Stimulated activated CD4-positive, alpha-beta T cell treated with anti-CD3 and anti-CD28 coated beads, Interleukin-1b, Interleukin-23, amount 100 ng/mL, for 1 hour (primary cell): ENCODE measurements at places on chromosomes 12 and 14.

DNA sequence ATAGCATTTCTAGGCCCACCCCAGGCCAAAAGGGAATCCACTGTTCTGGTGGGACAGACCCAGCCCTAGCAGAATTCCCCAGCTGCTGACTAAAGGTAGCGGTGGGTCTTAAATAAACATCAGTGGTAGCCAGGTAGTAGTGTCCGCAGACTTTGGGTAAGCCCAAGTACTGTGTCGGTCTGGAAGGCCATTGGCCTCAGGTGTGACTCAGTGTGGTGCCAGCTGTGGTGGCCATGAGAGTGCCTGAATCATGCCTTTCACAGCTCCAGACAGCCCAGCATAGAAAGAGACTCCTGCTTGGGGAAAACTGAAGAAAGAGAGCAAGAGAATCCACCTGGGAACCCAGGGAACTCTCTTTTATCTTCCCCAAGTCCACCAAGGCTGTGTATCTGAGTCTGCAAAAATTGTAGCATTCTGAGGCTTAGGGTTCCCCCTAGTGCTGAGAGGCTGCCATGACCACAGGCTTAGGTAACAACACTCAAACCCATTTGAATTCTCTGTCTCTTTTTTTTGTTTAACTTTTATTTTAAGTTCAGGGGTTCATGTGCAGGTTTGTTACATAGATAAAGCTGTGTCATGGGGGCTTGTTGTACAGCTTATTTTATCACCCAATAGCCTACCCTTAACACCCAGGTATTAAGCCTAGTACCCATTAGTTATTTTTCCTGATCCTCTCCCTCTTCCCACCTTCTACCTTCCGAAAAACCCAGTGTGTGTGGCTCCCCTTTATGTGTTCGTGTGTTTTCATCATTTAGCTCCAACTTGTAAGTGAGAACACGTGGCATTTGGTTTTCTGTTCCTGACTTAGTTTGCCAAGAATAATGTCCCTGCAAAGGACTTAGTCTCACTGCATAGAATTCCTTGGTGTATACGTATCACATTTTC lies 16.7 kb upstream of the CD163L1 start:
- no peak for DNase-seq

GRCh38 chr12:48349471-48349870 lies 1.2 kb downstream of the ZNF641 start:
- DNase-seq = no peak

- no peak for DNase-seq
Observed at GRCh38 chr12:31206038-31206670, 119.8 kb downstream of the SINHCAF start.

- no peak for DNase-seq
Observed at GRCh38 chr12:63353559-63353958, 202.6 kb upstream of the AVPR1A start.
